ENCODE measurements at places on chromosomes 1 and 21. TPM values are rescaled to one million over a fixed set of nuclear protein-coding genes. Genes with fewer than 3 reads are reported as not detected.

ARHGEF11 gene
- 24.0 TPM for total RNA-seq

CHI3L1 gene
- total RNA-seq: 1.0 TPM

AMY2A gene
- total RNA-seq: not detected

CLCA4 gene
- total RNA-seq: not detected

DIO1 gene
- total RNA-seq: not detected

KRTAP20-4 gene
- total RNA-seq: not detected

SLC25A24 gene
- total RNA-seq: 30.8 TPM

LYPD8 gene
- total RNA-seq: not detected

SPATA17 gene
- 0.52 TPM for total RNA-seq

SEMA6C gene
- 15.7 TPM for total RNA-seq

YRDC gene
- 7.3 TPM for total RNA-seq

LRRC7 gene
- 11.5 TPM for total RNA-seq

NPPB gene
- 1.0 TPM for total RNA-seq

ROR1 gene
- total RNA-seq: 7.8 TPM

FCRL3 gene
- not detected for total RNA-seq

SLC35A3 gene
- total RNA-seq: 12.0 TPM

KRTAP13-1 gene
- total RNA-seq: not detected

PRR9 gene
- not detected for total RNA-seq

NHLH1 gene
- total RNA-seq: not detected

ANXA9 gene
- not detected for total RNA-seq

OR2AK2 gene
- not detected for total RNA-seq

GABRD gene
- under 0.01 TPM for total RNA-seq

PCP4 gene
- not detected for total RNA-seq

XCL1 gene
- not detected for total RNA-seq

HTR1D gene
- not detected for total RNA-seq

SESN2 gene
- 2.1 TPM for total RNA-seq

KRTAP27-1 gene
- total RNA-seq: not detected

HSPB7 gene
- total RNA-seq: 5.7 TPM

ORC1 gene
- 1.6 TPM for total RNA-seq

FGR gene
- 2.6 TPM for total RNA-seq

NDC1 gene
- total RNA-seq: 14.6 TPM

CRNN gene
- not detected for total RNA-seq

NOS1AP gene
- total RNA-seq: under 0.01 TPM
